ENCODE measurements at places on chromosomes 11 and 22. TPM values are rescaled to one million over a fixed set of nuclear protein-coding genes. Genes with fewer than 3 reads are reported as not detected.

Gene MCM5
- total RNA-seq = 117 TPM

Gene SEC14L2
- total RNA-seq = 21.4 TPM

Gene JHY
- 0.45 TPM for total RNA-seq

Gene DUSP8
- total RNA-seq = 0.74 TPM

Gene OR5B12
- total RNA-seq = not detected

Gene IGLL1
- total RNA-seq = not detected

All from bronchus fibroblast of lung (primary cell).